Stimulated activated CD4-positive, alpha-beta T cell treated with anti-CD3 and anti-CD28 coated beads, Interleukin-1b, Interleukin-23, amount 100 ng/mL, for 48 hours (primary cell): ENCODE measurements at places on chromosomes 12 and 14.

GRCh38 chr14:93745603-93746273 is 42.5 kb downstream of the PRIMA1 start:
- DNase-seq: no peak

GRCh38 chr12:15966426-15966825 is 55.3 kb downstream of the DERA start:
- no peak for DNase-seq

GRCh38 chr12:32462908-32463307 is 63.5 kb downstream of the FGD4 start:
- DNase-seq: no peak

- DNase-seq: no peak
Observed at GRCh38 chr12:114302606-114303315, 103.2 kb downstream of the TBX5 start.

DNA sequence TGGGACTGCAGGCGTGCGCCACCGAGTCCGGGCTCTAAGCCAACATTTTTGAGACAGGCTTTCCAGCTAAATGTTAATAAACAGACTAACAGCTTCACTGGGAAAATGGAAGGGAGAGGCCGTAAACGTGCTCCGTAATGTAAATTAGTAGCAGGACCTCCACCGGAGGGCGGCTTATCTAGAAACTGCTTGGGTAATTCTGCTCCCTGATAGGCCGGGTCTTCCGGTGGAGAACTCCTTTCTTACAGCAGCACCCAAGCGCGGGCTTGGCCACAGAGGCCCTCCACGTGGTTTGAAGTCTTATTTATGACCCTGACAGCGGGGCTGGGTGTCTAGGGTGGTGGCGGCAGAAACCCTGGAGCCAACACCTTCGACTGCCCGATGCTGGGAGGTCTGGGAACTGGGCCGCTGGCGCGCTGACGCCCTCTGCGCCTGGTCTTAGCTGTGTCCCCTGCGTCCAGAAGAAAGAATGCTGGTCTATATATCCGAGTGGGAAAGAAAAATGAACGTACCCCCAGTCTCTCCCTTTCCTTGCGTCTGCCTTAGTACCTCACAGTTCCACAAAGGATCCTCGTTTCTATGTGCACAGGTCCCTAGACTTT is 1.7 kb downstream of the DPPA3 start:
- DNase-seq: no peak

DNA sequence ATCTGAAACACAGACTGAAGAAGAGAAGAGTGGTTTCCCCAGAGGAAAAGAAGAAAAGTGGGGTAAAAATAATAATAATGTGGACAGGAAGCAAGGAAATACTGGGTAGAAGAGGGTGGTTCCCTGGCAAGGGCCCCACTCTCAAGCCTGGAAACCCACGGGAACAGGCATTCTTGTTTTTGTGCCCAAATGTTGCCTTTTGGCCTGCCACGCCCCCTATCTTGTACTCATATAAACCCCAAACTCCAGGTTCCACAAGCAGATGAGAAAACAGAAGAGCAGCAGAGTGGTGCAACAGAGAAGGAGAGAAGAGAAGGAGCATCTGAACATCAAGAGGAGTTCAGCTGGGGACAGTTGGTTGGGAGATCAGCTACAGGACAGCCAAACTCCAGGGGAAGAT is 51.2 kb downstream of the NDUFA12 start:
- DNase-seq: no peak

- DNase-seq: no peak
Observed at GRCh38 chr14:82313889-82314288, 780.2 kb upstream of the SEL1L start.

- no peak for DNase-seq
Observed at GRCh38 chr12:122520676-122521075, 6.1 kb downstream of the RSRC2 start.

GRCh38 chr14:20986811-20987210 is 3.0 kb upstream of the METTL17 start:
- DNase-seq: no peak

DNA sequence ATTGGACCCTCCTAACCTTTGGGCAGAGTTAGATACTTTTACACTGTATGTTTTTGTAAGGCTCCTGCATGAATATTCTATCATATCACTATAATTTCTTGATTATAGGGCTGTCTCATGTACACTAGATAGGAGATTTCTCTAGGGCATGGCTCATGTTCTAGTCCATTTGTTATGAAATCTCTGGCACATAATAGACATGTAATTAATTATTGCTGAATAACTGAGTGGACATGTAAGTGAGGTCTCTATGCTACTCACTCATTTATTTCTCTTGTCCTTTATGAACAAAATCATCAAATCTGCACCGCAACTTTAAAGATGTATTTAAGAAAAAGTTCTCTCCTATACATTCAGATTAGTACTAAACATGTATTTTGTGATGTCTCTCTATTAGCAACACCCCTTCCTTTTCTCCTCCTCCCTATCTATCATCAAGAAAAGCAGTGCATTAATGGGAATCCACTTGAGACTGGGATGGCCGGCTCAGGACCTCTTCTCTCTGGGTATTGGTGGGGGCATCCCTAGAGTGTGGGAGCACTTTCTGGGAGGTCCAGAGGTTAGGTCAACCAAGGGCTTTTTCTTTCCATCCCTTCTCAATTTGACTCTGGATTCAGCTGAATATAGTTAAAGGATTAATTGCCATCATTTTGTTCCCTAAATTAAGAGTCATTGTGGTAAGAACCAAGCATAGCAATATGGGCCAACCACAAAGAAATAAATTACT is 168.0 kb upstream of the HMGA2 start:
- no peak for DNase-seq

- no peak for DNase-seq
Observed at GRCh38 chr12:98973395-98973794, 328.3 kb downstream of the APAF1 start.

- DNase-seq: peak; percentile 81
Observed at GRCh38 chr12:117236456-117237001, 46.3 kb upstream of the FBXO21 start.

DNA sequence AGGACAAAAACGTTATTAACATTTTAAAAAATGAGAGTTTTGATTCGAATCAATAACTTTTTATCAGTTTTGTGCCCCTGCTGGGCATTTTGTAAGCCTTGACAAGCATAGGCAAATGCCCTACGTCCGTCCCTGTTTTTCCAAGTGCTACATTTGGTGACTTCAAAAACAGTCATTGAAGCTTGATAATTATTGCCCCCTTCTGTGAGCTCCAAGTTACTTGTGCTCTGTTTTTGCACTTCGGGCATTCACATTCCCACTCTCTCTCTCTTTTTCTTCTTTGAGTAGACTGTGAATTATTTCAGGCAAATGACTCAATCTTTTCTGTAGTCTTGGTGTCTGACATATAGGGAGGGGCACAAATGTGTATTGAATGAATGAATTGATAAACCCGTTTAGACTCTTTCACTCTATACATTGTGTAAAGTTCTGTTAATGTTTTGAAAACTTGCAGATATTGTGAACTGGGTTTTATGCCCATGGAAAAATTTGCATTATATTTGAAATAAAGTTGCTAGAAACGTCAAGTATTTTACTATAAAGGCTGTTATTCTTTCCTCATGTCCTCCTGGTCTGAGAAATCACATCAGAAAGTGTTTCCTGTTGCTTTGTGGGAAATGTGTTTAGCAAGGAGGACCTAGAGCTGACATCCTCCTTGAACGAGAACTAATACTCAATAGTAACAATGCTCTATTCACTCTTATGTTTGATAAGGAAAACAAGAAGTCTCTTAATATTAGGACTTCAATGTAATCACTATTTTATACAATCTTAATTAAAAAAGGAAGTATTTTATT is 1.4 kb downstream of the APAF1 start:
- no peak for DNase-seq

GRCh38 chr12:105561546-105562198 is 231.2 kb downstream of the C12orf75 start:
- no peak for DNase-seq

DNA sequence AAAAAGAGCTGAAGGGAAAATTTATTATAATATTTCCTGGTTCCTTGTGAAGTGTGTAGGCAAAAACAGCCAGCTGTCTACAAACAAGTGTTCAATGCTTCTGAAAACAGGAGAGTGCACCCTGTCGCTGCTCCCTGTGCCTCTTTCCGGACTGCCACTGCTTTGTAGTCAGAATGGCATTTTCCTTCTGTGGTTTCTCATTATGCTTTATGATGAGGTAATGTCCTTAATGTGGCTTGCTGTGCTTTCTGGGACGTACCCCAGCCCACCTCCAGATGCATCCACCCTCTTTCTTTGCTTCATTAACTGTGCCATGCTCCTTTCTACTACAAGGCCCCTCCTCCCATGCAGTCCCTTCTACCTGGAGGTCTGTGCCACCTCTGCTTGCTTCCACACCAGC is 148.1 kb downstream of the SYT1 start:
- DNase-seq: no peak

GRCh38 chr14:42854061-42854460 is 1247.4 kb downstream of the LRFN5 start:
- DNase-seq: no peak

GRCh38 chr12:81381951-81382350 is 304.1 kb downstream of the ACSS3 start:
- no peak for DNase-seq

DNA sequence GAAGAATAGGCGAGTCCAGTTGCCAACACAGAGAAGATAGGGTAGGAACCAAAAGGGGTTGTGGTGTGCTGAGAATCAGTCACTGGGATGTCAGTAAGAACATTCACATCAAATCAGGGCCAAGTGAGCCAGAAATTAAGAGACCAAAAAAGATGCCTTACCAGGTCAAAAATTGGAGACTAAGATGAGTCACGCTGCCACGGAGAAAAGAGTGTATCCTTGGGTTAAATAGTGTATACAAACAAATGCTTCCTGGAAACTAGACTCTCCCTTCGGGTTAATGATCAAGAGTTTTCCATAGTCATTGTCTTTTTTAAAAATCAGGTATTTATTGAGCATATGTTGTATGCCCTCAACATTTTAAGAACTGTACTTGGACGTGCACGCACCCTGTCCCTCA is 45.2 kb upstream of the BAZ1A start:
- no peak for DNase-seq

DNA sequence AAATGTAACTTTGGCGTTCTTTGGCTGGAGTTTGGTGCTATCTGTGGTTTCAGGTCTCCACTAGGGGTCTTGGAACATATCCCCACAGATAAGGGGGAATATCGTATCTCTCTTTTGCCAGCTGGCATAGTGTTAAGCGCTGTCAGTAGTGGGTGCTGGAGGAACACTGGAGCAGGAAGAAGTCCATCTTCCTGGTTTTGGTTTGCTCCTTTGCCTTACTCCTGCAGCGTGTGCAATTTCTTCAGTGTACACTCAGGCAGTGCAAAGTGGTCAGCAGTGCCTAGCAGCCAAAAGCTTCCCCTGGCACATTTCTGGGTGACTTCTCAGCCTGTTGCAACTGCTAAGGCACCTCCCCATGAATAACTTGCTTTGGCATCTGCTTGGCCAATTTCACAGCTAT is 11.7 kb upstream of the RIPK3 start:
- no peak for DNase-seq

GRCh38 chr12:64826234-64826633 is 1.8 kb downstream of the TBC1D30 start:
- peak; percentile 54 for DNase-seq

GRCh38 chr12:65934480-65935115 is 110.3 kb downstream of the HMGA2 start:
- no peak for DNase-seq

GRCh38 chr14:92710001-92710341 is 38.5 kb downstream of the LGMN start:
- DNase-seq: no peak

- no peak for DNase-seq
Observed at GRCh38 chr12:5377997-5378592, 53.8 kb upstream of the NTF3 start.

- DNase-seq: no peak
Observed at GRCh38 chr12:48263617-48264016, 60.5 kb upstream of the OR10AD1 start.

DNA sequence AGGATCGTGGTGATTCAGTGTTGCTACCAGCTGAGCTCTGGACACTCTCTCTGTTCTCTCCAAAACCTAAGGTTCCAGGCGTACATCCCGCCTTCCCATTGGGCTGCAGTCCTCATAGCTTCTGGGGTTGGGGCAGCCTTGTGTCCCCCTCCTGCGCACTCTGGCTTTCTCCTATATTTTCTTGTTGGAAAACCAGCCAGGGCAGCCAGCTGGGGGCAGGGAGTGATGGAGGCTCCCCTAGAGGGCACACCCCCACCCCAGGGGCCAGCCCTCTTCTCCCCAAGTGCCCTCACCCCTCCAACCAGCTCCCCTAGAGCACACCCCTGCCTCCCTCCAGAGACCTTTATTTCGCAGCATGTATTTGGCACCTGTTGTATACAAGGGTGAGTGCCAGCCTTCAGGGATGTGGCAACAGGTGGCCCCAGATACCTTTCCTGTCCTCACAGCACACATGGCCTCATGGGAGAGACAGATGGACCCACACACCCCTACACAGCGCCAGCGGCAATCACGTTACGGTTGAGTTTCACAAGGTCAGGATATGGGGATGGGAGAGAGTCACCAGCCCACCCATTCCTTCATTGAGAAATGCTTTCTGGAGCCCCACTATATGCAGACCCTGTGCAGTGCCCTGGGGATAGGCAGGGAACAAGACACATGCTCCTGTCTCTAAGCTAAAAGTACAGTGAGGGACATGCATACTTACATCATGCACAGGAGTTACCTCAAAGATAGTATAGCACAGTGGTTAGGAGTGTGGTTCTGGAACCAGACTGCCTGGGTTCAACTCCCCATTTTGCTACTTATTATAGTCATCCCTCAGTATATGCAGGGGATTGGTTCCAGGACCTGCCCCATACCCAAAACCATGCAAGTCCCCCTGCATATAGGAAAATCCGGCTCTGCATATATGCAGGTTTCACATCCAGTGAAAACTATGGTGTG is 141.1 kb downstream of the PHETA1 start:
- DNase-seq: no peak

- DNase-seq: no peak
Observed at GRCh38 chr14:29144621-29145020, 378.0 kb downstream of the FOXG1 start.

DNA sequence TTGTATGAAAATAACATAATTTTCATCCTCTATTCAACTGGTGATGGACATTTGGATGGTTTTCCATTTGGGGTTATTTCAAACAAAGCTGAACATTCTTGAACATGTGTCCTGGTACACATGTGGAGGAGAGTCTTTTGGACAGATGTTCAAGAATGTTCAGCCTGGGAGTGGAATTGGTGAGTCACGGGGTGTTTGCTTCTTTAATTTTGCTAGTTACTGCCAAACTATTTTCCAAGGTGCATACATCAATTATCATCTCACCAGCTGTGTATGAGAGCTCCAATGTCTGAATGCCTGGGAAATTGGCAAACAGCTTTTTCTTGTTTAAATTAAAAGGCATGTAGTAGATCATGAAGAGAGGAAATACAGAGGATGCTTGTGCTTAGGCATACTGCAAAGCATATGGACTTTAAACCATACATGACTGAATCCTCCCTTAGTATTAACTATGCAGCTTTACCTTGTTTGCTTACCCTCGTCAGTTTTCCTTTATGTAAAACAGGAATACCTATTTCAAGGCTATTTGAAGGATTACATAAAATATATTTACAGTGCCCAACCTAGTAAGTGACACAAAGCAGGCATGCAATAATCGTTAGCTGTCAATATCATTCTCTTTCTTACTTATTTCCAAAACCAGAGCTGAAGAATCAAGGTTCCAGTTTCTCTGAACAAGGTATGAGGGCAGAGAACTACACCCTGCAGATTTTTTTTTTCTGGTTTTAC is 152.1 kb downstream of the ITPR2 start:
- DNase-seq: no peak
